ENCODE measurements at places on chromosomes 3 and 15. TPM values are rescaled to one million over a fixed set of nuclear protein-coding genes. Genes with fewer than 3 reads are reported as not detected.

The GPR156 gene
- total RNA-seq, result 0.72 TPM

The STAC gene
- 5.6 TPM for total RNA-seq

The NR1I2 gene
- total RNA-seq, result 2.8 TPM

The CPB1 gene
- 7.6 TPM for total RNA-seq

The NRG4 gene
- total RNA-seq, result 0.18 TPM

The CLSTN2 gene
- total RNA-seq, result 0.32 TPM

The GLDN gene
- 0.77 TPM for total RNA-seq

The CHDH gene
- total RNA-seq, result 10.6 TPM

The SCN11A gene
- 0.27 TPM for total RNA-seq

The GOLGA6D gene
- total RNA-seq, result 2.6 TPM

The ZNF660 gene
- 7.8 TPM for total RNA-seq

The MESP2 gene
- 0.66 TPM for total RNA-seq

The PRRT3 gene
- total RNA-seq, result 9.2 TPM

The HSPBAP1 gene
- total RNA-seq, result 7.6 TPM

The C2CD4A gene
- 0.32 TPM for total RNA-seq

The HACL1 gene
- 40.0 TPM for total RNA-seq

The OR5K2 gene
- not detected for total RNA-seq

The RTP3 gene
- total RNA-seq, result not detected

The HTR3D gene
- total RNA-seq, result not detected

The FOXL2 gene
- total RNA-seq, result 1.4 TPM

The MINDY2 gene
- 29.9 TPM for total RNA-seq

The MEX3B gene
- total RNA-seq, result 8.8 TPM

The CLASP2 gene
- total RNA-seq, result 65.8 TPM

The PAQR5 gene
- total RNA-seq, result 11.5 TPM

Measured in WTC11 (cell line).